CD4-positive, alpha-beta T cell treated with Interleukin-17A for 1 hour (primary cell): ENCODE measurements at places on chromosomes 3 and 15.

DNA sequence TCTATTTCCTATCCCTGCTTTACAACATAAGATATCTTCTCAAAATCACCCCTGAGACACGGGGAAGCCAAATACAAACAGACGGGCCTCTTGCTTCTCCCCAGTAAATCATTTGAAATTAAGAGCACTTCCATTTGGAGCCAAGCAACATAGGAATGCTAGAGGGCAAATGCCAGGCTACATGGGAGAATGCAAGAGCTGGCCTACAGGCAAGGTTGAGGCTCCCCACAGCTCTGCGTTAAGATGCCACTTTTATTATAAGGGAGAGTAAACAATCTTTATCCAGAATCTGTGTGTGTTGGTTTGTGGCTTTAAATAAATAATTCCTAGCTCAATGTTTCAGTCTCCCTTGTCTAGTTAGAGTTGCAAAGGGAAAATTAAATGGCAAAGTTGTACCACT lies 305.1 kb upstream of the KCNH8 start:
- DNase-seq = no peak

- no peak for DNase-seq
Measured at GRCh38 chr3:95037097-95037496, 974.2 kb downstream of the NSUN3 start.

- peak; percentile 13 for DNase-seq
Measured at GRCh38 chr3:31575448-31575847, 42.7 kb downstream of the STT3B start.

DNA sequence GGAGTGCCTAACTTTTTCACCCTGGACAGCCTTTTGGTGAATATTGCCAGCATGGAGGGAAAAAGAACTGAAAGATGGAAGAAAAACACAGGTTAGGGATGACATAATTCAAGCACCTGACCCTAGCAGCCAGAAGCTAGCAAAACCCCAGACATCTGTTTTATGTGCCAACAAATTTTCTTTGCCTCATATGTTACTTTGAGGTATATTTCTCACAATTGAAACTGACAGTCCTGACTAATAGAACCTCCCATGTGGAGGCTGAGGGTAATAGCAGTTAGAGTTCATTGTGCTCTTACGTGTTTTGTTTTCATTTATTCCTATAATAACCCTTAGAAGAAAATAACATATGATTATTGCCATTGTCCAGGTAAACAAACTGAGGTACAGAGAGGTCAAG lies 71.5 kb upstream of the SLC25A26 start:
- DNase-seq = no peak

DNA sequence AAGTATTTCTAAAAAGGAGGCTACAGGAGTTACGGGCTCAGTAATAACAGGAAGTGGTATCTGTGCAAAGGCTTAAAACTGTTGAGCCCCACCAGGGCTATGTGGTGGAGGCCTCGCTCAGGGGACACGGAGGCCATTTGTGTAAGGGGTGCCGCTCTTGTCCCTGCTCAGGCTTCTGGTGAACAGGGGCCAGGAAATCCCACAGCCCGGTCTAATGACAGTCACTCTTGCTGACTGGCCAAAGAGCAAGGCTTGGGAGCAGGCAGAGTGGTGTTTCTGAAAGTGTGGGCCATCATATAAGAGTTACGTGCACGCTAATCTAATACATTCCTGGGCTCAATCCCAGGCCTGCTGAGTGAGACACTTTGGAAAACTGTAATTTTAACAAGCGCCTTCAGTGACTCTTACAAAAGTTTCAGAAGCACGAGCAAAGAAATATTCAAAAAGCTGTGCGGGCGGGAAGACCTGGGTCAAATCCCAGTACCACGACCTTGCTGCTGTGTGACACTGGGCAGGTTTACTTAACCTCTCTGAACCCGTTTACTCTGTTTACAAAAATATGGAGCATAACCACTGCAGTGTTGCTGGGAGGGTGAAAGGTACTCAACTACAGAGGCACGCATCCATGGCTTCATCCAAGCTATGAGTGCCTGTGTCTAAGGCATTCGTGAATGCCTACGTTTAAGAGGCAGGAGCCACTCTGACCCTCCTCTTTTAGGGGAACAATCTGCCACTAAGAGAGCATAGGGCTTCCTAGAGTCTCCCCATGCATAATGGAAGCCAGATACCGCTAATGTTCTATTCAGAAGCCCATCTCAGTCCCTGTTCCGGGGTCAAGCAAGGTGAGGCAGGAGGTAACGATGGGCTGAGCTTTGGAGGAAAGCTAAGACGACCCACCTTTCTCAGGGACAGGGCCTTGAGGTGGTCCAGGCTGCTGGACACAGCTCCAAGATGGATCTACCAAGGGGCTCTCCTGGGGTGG lies 2.0 kb downstream of the ATP10A start:
- DNase-seq = peak; percentile 56

GRCh38 chr3:114420072-114420471 lies 126.2 kb downstream of the TIGIT start:
- DNase-seq = no peak

- no peak for DNase-seq
Measured at GRCh38 chr3:107516475-107516874, 6.3 kb upstream of the BBX start.

GRCh38 chr15:64635499-64636495 lies 139.6 kb downstream of the RBPMS2 start:
- DNase-seq = no peak

GRCh38 chr15:56234804-56235203 lies 8.9 kb downstream of the RFX7 start:
- DNase-seq = no peak

GRCh38 chr3:123739754-123740153 lies 144.4 kb downstream of the MYLK start:
- no peak for DNase-seq

DNA sequence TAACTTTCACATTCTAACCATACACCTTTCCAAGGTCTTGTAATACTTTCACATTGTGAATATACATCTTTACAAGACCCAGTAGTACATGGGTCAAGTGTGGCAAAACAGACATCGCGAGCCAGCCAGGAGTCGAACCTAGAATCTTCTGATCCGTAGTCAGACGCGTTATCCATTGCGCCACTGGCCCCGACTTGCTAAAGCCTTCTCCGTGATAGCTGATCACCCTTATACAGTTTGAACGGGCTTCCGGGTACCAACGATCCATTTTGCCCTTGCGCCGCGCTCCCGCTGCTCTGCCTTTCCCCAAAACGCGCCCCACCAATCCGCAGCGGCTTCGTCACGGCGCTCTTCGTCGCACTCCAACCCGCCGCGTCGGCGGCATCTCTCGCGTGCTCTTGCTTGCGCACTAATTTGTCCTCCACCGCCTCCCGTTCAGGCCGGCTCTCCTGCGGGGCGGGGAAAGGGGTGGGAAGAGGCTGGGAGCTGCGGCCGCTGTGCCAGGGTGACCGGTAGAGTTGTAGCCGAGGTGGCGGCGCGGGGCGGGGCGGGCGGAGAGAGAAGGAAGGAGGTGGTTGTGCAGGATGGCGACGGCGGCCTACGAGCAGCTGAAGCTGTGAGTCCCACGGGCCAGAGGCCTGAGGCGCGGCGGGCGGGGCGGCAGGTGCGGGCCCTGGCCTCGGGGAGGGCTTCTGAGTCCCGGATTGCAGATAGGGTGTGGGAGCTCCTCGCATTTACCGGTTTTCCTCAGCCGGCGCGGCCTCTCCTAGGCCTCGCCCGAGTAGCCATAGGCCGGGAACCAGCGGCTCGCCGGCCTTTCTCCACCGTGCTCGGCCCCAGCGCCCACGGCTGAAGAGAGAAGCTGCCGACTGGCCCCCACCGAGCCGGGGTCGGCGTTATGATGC lies at the start of gene SACM1L:
Gene SACM1L (plus strand): TSS at position 515 of the 905 bp plus-strand sequence. CDS start 70 bp downstream, at position 585.
- peak; percentile 98 for DNase-seq

GRCh38 chr15:46408312-46408711 lies 773.5 kb downstream of the SQOR start:
- DNase-seq = no peak

- no peak for DNase-seq
Measured at GRCh38 chr3:98827221-98827920, 64.2 kb downstream of the ST3GAL6 start.

- no peak for DNase-seq
Measured at GRCh38 chr3:144189044-144189443, 217.4 kb downstream of the DIPK2A start.

DNA sequence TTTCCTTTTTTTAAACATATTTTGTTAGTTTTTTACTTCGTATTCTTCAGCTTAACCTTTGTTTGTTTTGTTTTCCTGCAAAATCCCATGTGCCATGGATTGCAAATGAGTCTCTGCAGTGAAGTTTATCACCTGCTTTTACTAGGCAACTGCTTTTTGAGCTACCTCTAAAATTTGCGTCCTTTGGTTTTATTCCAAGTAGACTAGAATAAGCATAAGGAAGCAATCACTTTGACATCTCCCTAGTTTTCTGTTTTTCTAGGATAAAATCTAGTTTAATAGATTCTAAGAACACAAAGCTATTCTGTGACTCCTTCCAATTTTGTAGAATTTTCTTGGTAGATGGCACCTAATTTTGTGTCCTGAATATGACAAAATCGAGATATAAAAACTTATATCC lies 1059.2 kb downstream of the OTOL1 start:
- no peak for DNase-seq

- no peak for DNase-seq
Measured at GRCh38 chr3:187912007-187912406, 166.7 kb upstream of the BCL6 start.

DNA sequence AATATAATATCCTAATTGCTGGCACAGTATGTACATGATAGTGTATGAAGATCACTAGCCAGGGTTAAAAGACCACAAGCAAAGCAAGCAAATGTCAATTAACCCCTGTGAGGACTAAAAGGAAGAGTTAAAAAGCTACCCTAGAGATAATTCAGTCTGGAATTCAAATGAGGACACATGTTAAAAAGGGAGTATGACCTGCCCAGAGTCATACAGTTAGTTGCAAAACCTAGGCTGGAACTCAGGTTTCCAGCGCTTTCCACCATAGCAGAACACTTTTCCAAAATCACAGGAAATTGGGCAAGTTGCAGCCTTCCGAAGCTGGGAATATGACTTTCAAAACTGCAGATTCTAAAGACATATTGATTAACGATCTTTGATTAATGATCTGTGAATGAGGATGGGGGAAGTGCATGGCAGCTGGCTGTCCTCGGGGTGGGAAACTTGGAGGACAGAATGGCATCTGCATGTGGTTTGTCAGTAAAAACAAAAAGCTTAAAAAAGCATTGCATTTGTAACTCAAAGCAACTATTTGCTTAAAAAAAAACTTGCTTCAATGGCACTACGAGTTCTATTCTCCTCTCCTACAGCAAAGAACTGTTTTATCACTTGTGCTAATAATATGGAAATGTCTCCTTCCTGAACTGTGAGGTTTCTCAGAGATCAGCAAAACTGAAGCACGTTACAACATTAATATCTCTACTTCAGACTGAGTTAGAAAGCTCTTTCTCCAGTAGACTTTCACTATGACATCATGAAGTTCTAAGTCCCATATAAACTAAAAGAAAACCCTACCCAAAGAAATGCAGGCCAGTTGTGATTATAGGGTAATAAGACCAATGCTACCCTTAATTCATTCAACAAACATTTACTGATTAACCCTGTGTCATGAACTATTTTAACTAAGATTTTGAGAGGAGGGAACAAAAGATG lies 46.2 kb downstream of the IGSF11 start:
- DNase-seq = no peak
